Renal pelvis (tissue), 12 donors: ENCODE measurements at places on chromosomes 13 and 19.
A peak's percentile ranks its signal among the peaks of the same experiment; 100 is the strongest.

- no peak for DNase-seq
Observed at GRCh38 chr19:38737281-38737865, 6.9 kb downstream of the CAPN12 start.

GRCh38 chr13:32354040-32354439 lies 38.7 kb downstream of the BRCA2 start:
- no peak for DNase-seq

DNA sequence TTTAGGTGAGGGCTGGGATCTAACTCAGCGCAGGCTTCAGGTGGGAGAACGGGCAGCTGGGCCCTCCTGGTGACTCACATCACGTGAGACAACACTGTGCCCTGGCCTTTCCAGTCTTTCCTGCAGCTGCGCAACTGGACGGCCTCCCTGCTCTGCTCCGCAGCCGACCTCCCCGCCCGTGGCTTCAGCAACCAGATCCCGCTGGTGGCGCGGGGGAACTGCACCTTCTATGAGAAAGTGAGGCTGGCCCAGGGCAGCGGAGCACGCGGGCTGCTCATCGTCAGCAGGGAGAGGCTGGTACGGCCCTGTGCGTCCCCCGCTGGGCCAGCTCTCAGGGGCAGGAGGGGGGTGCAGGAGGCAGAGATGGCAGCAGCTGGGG lies 8.8 kb downstream of the SPPL2B start:
- DNase-seq: peak; percentile 87

DNA sequence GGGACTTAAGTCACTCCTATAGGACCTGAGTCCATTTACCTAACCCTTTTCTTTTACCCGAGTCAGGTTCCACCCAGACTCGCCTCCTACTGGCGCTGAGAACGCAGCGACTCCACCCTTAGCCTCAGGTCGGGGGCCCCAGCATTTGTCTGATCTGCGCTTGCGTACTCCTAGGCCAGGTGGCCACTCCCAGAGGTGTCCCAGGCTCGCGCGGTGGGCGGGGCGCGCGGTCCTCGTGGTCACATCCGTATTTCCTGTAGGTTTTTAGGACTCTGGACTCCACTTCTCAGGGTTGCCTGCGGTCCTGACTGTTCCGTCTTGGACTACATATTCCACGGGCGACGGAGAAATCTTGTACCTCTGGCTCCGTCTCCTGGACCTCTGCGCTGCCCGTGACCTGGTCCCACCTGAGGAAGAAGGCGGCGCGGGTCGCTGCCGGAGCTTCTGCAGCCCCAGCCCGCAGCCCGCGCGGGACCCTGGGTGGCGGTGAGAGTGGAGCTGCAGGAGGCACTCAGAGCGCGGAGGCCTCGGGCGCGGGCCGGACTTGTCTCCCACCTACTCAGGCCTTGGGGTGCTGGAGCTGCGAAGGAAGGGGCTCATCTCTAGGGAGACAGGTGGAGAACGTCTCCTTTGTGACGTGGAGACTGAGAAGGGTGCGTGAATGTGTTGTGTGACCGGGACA lies 11.0 kb upstream of the ZNF573 start:
- no peak for DNase-seq

DNA sequence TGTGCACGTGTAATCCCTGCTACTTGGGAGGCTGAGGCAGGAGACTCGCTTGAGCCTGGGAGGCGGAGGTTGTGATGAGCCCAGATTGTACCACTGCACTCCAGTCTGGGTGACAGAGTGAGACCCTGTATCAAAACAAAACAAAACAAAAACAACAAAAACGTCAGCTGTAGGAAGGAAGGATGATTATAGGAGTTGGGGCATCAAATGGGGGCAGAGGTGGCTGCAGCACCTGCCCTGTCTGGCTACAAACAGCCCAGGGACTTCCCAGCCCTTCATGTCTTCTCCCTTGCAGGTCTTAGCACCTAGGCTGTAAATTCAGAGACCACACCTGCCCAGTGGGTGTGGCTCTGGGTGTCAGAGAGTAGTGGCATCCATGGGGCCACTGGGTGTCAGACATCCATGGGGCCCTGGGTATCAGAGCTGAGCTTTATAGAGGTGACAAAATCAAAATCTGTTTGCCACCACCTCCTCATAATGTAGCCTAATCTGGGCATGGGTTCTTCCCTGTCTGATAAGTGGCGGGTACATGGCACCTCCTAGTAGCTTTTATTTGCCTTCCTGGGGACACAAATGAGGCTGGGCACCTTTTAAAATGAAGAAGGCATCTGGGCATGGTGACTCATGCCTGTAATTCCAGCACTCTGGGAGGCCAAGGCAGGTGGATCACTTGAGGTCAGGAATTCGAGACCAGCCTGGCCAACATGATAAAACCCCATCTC lies 4.7 kb upstream of the B3GNT3 start:
- no peak for DNase-seq

DNA sequence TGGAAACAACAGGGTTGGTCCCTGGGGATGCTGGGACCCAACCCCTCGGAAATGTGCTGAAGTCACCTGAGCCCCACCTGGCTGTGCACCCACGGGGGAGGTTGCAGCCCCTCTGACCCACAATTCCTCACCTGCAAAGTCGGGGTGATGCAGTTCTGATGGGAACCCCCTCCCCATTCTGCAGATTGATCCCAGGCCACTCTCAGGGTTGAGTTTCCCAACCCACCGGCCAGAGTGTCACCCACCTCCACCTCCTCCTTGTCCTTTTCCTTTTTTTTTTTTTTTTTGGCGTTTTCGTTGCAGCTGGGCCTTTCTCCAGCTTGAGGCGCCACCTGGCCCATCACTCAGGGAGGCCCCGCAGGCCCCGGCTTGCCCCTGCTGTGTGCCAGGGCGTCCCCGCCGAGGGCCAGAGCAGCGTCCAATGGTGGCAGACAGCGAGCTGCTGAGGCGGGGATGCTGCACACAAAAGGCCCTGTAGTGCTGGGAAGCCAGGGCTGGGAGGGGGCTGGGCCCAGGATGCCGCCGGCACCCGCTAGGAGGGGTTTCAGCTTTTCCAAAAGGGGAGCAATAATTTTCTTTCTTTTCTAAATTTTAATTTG lies 4.6 kb downstream of the PIK3R2 start:
- no peak for DNase-seq

DNA sequence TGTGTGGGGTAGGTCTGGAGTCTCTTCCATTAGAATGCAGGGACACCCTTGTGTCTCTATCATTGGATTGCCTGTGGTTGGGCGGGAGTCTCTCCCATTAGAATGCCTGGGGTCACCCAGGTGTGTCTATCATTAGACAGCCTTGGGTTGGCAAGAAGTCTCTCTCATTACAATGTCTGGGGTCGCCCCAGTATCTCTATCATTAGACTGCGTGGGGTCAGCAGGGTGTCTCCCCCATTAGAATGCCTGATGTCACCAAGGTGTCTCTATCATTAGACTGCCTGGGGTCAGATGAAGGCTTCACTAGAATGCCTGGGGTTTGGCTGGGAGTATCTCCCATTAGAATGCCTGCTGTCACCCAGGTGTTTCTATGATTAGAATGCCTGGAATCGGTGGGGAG lies 1539.0 kb downstream of the UQCRFS1 start:
- no peak for DNase-seq

DNA sequence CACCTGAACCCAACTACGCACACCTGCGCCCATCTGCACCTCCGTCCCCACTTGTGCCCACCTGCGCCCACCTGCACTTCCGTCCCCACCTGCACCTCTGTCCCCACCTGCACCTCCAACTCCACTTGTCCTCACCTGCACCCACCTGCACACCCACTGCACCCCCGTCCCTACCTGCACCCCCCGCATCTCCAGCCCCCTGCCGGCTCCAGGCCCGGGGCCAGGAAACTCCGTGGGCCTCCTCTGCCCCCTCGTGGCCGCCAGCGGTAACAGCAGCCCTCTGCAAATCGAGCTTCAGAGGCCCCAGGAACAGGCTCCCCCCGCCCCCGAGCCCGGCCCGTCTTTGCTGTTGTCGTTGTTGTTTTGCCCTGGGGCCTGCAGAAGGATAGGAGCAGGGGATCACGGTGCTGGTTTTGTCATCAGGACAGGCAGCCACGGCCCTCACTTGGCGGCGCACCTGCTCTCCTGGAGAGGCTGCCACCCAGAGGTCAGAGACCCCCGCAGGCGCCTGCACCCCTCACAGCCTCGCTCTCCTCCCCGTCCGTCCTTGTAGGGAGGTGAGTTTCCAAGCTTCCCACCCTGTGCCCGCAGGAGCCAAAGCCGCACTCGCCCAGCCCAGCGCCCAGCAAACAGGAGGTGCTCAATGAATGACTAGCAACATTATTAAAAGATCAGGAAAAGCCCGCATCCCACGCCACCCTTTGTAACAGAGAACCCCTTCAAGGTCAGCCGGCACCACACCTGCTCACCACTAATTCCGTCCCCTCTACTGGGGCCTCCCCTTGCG lies 65.4 kb downstream of the GNG7 start:
- no peak for DNase-seq

- DNase-seq: no peak
Observed at GRCh38 chr13:28110414-28110813, 10.0 kb upstream of the FLT3 start.

GRCh38 chr13:90365130-90365529 lies 982.4 kb upstream of the MIR17HG start:
- peak; percentile 9 for DNase-seq

DNA sequence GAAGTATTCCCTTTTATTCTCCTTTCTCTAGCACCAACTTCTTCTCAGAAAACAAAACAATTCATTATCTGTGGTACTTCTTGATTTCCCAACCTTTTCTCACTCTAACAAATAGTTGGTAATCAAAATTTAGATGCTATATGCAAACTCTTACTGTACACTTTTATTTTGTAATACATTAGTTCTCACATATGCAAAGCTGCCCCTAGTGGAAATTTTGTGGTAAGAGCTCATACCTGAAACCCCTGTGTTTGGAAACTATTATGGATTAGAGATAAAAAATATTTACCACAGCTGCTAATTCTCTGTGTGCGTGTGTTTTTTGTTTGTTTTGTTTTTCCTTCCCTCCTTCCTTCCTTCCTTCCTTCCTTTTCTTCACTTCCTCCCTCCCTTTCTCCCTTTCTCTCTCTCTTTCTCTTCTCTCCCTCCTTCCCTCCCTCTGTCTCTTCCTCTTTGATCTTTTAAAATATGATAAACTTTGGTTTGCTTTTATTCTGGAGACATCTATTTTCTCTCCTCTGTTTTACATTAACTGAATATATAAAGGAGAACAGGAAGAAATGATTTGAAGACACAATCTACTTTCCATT lies 537.4 kb downstream of the SLITRK6 start:
- DNase-seq: no peak

- peak; percentile 57 for DNase-seq
Observed at GRCh38 chr13:96020155-96020575, 33.0 kb downstream of the UGGT2 start.

DNA sequence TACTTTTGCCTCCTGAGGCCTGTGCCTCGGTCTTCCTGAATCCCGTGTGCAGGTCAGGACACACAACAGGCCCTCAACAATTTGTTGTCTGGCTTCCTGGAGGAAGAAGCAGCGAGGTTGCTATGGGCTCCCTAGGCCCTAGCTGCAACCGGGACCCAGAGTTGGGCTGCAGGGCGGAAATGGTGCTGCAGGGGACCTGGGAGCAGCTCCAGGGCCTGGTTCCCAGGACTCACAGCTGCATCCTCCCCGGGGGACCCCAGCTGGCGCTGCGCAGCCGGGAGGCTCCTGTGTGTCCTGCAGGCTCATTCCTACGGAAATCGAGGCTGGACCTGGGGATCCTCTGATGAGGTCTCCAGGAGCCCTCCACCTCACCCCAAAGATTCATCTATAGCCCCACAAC lies 999 bp upstream of the TNFAIP8L1 start:
- DNase-seq: no peak

GRCh38 chr19:3094601-3095440 lies 659 bp downstream of the GNA11 start:
- DNase-seq: no peak

GRCh38 chr13:27126859-27127258 lies 44.8 kb downstream of the USP12 start:
- no peak for DNase-seq

- no peak for DNase-seq
Observed at GRCh38 chr13:40983725-40984667, 35.1 kb downstream of the ELF1 start.

DNA sequence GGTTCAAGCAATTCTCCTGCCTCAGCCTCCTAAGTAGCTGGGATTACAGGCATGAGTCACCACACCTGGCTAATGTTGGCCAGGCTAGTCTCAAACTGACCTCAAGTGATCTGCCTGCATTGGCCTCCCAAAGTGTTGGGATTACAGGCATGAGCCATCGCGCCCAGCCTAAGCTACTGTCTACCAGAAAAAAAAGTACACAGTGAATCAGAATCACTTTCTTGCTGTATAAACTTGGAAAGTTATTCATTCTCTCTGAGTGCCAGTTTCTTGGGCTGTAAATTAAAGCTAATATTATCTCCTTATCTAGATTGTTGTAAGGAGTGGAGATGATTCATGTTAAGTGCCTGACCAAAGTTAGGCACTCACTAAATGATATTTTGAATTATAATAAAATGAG lies 242.8 kb downstream of the ENOX1 start:
- no peak for DNase-seq

GRCh38 chr13:48159401-48159800 lies 64.5 kb upstream of the MED4 start:
- DNase-seq: no peak

DNA sequence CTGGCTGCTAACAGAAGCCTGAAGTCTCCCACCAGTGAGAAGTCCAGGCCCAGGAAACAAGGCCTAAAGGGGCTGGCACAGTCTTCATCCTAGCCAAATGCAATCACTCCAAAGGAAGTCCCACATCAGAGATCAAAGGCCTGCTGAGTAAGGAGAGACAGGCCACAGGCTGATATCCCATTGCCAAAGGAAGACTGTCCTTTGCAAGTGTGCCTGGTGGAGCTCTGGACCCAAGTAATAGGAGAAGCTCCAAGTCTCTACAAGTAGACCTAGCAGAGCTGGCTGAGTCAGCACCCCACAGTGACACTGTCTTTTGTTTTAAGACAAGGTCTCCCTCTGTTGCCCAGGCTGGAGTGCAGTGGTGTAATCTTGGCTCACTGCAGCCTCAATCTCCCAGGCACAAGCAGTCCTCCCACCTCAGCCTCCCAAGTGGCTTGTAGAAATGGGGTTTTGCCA lies 4.5 kb downstream of the DBP start:
- DNase-seq: no peak

GRCh38 chr19:35307931-35308330 lies 16.0 kb downstream of the MAG start:
- DNase-seq: no peak

DNA sequence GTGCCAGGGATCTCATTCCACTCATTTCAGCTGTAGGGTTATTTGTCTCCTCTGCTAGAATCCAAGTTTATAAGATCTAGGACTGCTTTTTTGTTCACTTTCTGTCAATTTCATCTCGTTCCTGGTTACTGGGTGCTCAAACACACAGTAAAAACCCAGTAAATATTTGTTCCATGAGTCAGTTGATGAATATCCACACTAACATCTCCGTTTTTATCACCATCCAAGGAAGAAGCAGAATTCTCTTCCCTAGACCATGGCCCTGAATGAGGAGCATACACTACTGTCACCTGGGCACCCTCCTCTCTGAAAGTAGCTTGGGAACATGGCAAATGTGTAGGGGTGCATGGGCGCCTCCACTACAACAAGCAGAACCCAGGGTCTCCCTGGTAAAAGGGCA lies 390.8 kb downstream of the FOXO1 start:
- DNase-seq: no peak

DNA sequence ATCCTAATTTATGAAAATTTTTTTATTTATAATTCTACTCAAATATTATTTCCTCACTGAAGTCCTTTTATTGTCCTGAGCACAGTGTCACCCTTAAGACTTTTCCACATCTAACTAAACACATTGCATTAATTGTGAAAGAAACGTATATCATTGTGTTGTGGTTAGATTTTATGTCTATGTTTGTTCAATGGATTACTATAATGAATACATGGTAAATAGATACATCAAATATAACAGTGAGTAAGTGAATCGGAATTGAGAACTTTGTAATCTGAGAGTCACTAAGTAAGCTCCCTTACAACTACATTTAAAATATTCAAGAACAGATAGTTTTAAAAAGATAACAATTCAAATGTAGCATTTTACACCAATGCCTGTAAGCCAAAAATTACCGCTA lies 417.6 kb upstream of the PCDH20 start:
- no peak for DNase-seq
